ENCODE measurements at places on chromosomes 2 and 18.

DNA sequence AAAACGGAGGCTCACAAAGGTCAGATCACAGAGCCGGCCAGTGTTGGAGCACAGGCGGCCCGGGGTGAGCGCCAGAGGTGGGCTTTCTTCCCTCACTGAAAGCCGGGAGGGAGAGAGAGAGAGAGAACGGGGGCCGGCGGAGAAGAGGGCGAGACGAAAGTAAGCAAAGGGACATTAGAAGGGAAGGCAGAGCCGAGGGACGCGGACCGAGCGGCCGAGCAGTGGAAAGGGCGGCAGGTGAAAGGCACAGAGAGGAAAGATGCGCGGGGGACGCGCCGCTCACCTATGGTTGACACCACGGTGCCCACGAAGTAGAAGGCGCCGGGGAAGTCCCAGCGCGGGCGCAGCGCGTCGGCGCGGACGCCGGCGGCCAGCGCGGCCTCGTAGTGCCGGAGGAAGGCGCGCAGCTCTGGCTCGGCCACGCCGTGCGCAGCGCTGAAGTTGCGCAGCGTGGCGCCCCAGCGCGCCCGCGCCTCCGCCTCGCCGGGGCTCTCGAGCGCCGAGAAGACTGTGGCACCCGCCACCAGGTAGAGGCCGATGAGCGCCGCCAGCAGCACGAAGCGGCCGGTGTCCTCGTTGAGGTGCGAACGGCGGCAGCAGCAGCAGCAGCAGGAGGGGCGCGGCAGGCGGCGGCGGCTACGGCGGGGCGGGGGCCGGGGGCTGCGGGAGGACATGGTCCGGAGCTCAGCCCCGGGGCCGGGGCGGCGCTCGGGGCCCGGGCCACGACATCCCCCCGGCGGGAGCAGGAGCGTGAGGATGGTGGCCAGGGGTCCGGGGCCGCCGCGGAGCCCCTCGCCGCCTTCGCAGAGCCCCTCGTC lies 166.9 kb downstream of the MSH2 start:
- no peak for DNase-seq

GRCh38 chr2:97267411-97268074 lies 154.6 kb downstream of the ANKRD36 start:
- DNase-seq = no peak

DNA sequence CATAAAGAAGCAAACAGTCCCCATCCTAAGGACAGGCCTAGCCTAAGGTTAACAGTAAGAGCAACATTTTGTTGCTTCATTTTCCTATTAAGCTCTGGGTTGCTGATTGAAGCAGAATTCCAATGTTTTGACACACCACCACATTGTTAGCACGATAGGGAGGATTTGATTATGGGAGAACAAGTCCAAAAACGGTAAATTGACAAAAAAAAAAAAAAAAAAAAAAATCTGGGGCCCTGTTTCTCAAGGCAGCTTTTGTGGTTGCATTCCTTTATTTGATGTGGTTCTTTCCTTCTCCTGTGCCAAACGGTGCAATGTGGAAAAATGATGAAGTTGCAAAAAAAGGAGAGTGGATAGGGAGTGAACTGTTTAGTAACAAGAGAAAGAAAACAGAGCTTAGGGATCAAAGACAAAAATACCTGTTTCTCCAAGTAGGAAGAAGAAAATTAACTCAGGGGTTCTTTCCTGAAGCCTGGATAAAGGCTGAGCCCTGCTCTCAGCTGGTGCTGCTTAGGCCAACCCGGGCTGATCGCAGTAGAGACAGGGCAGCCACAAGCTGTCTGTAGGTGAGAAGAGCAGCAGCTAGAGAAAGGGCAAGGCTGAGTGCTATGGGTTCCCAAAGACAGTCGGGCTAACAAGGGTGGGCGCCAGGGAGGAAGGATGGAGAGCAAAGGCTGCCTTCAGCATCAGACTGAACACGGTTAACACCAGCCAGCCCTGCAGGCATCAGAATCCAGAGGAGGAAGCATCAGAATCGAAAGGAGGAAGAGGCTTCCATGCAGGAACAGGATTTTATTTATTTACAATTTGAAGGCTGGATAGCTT lies 167.8 kb upstream of the FOSL2 start:
- DNase-seq = no peak

- no peak for DNase-seq
Measured at GRCh38 chr2:102112692-102113665, 29.6 kb upstream of the IL1R1 start.

- no peak for DNase-seq
Measured at GRCh38 chr2:45774688-45775244, 123.3 kb downstream of the PRKCE start.

GRCh38 chr18:57837917-57838548 lies 34.9 kb upstream of the ATP8B1 start:
- no peak for DNase-seq

DNA sequence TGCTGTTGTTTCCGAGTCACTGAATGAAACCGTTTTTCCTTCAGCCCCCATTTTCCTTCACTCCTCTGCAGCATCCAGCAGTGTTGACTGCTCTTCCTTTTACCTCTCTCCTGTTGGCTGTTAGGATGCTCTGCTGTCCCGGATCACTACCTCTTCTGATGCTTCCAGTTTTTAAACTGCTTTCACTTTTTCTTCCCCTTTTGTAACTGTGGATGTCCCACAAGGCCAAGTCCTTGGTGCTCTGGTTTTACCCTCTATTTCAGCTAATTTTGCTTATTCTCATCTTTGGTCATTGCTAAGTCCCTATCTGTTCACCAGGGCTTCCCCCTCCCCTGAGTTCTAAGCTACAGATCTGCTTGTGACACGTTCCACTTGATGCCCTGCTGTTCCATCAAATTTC lies 39.4 kb upstream of the MAP4K3 start:
- no peak for DNase-seq

GRCh38 chr18:76752400-76752799 lies 70.0 kb upstream of the ZNF236 start:
- DNase-seq = no peak

DNA sequence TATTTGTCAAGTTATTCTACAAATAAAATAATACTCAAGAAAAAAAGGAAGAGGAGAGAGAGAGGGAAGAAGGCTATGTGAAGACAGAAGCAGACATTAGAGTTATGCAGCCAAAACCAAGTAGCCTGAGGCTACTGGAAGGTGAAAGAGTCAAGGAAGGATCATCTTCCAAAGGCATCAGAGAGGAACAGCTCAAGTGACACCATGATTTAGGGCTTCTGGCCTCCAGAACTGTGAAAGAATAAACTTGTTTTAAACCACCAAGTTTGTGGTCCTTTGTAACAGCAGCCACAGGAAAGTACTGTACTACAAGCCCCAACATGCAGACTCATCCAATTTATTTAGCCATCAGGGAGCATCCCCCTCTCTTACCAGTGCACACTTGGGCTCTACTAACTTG lies 788.5 kb upstream of the LRRTM1 start:
- no peak for DNase-seq

DNA sequence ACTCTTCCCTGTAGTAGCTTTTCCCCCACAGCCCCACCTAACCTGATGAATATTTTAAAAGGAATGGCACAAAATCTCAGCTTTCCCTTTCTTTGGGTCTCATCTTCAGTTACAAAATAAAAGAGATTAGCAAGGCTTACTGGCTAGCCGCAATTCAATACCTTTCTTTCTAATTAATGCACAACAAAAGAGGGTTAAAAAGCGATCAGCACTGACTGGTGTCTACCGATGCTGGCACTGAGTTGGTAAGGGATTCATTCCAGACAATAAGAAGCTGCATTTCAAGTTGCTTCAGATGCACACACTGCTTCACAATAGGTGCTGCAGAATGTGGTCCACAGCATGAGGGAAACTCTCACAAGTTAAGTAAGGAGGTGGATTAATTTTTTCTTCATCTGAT lies 41.9 kb downstream of the HDHD2 start:
- no peak for DNase-seq

GRCh38 chr2:28749526-28749925 lies 2.1 kb upstream of the PPP1CB start:
- DNase-seq = no peak

- DNase-seq = no peak
Measured at GRCh38 chr2:68292108-68292710, 27.5 kb downstream of the CNRIP1 start.

All from activated T-cell treated with anti-CD3 and anti-CD28 coated beads, Interleukin-2, amount 50 U/mL, for 1 hour (primary cell).